ENCODE measurements at places on chromosomes 6 and 20.

DNA sequence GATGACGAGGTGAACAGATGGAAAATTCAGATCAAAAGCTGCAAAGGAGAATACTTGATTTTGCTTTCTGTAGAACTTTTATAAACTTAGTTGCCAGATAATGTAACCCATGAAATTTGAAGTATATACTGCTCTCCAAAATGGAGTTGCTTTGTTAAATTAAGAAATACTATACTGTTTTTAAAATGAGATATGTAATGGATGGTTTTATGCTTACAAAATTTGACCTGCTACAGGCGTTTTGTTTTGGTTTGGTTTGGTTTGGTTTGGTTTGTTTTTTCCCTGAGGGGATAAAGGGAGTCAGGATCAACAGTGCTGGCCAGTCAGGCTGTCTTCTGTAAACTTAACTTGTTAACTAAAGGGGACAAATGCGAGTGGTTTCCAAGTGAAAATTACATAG lies 55.6 kb upstream of the KIF25 start:
- no peak for DNase-seq

- DNase-seq = no peak
Measured at GRCh38 chr20:3461211-3461771, 9.5 kb upstream of the ATRN start.

GRCh38 chr6:16244869-16245451 lies 6.6 kb downstream of the GMPR start:
- DNase-seq = no peak

DNA sequence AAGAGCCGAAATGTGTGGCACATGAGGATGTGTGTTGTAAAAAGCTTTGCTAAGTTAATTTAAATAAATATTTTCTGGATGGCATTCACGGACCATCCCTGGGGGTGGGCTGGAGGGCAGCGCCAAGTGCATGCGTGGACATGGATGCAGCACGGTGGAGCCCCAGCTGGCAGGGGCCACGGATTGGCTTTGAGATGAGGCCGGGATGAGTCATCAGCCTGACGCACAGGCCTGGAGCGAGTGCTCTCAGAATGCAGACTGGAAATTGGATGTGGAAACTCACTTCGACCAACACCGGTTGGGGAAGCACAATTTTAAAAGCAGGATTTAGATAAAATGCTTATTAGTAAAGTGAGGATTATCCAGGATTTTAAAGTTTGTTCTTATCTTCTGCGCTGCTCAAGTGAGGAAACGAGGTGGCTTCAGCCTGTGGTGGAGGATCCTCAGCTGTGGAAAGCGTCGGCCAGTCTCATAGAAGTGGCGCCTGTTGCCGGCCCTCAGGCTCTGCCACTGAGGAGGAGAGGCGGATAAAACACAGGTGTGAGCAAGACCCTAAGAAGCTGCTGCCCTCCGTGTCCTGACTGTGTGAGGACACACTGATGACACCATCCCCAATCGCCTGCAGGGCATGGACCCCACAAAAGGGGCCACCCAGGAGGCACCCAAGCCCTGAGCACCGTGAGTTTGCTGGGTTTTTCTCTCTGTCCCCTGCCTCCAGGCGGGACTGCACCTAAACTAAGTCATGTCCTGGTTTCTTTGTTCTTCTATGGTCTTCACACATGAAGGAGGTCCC lies 279.7 kb downstream of the CDH4 start:
- DNase-seq = no peak
